ENCODE measurements at places on chromosomes 3 and 15.

- peak; percentile 23 for DNase-seq
Observed at GRCh38 chr3:63864008-63864964, 619 bp downstream of the ATXN7 start.

GRCh38 chr3:129543999-129544398, 1.0 kb downstream of the H1-8 start:
- DNase-seq = no peak

DNA sequence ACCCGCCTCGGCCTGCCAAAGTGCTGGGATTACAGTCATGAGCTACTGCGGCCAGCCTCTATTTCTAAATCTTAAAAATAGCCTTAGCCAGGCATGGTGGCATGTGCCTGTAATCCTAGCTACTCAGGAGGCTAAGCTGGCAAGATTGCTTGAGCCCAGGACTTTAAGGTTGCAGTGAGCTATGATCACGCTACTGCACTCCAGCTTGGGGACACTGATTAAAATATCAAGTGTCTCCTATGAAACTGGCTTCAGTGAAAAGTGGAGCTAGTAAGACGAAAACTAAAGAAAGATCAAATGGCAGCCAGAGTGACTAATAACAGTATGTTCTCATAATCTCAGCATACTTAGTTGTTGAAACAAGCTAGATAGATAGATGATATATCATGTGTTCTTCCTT, 112.5 kb downstream of the STT3B start:
- DNase-seq = no peak

- DNase-seq = no peak
Observed at GRCh38 chr3:156307704-156308103, 187.3 kb downstream of the KCNAB1 start.

DNA sequence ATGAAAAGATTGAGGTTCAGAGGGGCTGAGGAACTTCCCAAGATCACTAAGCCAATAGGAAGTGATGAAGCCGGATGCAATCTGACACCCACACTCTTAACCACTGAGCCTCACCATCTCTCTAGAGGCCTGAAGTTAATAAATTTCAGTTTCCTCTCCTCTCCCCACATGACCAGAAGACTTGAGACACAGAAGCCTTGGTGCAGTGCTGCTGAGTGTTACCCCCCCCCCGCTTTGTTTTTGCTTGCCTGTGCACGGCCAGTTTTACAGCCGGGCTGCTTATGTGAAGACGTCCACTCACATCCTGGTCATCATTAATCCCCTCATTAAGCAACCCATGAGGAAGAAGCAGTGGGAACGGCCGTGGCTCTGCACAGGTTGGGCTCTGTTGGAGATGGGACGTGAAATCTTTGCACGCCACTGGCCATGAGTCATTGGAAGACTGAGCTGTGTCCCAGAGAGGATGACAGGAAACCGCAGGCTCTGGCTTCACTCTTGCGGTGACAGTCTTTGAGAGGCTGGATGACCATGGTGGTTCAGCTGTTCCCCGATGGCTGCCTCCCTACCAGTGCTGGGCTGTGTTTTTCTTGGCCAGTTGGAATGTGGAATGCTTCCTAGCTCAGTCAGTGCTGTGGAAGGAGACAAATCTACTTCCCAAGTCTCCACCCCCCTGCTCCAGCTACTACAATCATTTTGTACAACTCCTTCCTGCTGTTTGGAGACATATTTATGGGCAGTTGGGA, 232.6 kb upstream of the LRTM1 start:
- DNase-seq = peak; percentile 97

DNA sequence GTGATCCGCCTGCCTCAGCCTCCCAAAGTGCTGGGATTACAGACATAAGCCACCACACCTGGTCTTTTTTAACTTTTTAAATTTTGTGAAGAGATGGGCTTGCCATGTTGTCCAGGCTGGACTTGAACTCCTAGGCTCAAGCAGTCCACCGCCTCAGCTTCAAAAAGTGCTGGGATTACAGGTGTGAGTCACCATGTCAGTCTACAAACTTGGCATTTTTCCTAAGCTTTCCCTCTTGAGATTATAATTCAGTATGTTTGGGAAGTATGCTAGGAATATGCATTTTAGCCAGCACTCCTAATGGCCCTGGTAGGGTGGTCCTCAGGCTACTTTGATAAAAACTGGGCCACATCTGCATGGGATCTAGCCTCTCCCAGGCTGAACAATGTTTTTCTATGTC, 4.4 kb downstream of the WDR73 start:
- no peak for DNase-seq

GRCh38 chr3:44019736-44020135, 221.9 kb upstream of the TOPAZ1 start:
- DNase-seq = no peak

DNA sequence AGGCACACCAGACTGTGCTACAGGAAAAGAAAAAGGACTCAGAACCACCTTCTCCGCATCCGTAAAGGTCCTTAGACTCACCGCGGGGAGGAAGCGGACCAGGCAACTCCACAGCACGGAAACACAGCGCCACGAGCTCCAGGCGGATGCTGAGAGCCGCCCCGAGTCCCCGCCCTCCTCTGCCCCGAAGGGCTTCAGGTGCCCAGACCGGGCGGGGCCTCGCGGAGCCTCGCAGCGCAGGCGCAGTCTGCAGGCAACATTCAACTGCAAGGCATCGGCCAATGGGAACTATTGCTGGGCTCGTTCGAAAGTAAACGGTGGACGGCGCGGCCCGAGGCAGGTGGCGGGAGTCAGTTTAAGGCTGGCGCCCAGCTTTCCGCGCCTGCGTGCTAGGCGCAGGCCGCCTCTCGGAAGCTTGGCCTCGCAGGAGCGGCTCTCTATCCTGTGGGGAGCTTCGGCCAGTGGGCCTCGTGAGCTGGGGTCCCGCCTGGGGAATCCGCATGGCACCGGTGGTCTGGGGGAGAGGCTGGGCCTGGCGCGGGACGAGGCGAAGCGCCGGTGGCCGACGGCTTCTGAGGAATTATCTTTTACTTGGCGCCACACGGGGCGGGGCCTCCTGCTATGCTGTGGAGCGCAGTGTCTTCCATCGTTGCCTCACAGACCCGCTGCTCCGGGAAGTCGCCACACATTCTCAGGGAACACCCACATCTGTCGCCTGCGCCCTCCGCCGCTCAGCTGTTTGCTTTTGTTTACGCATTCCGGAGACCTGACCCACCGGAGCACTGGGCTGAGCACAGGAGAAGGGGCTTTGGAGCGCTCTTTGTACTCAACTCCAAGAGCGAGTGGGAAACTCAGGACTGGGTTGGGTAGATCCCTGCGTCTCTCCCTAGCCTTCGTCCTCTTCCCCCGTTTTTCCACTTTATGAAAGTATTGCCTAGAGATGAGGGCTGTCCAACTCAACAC, at the start of gene TRIM59:
TSS of gene TRIM59 (minus strand) at position 151 of the 963 bp plus-strand sequence. CDS start 10,603 bp downstream, outside the sequence.
- peak; percentile 98 for DNase-seq

- DNase-seq = no peak
Observed at GRCh38 chr3:161310649-161311423, 60.5 kb downstream of the SPTSSB start.

- no peak for DNase-seq
Observed at GRCh38 chr3:63943678-63944077, 31.5 kb upstream of the SCAANT1 start.

- peak; percentile 52 for DNase-seq
Observed at GRCh38 chr3:183185696-183186095, 23.2 kb upstream of the LAMP3 start.

GRCh38 chr3:123202451-123202850, 708 bp downstream of the SEC22A start:
- no peak for DNase-seq

- DNase-seq = no peak
Observed at GRCh38 chr3:149095487-149095886, 9.2 kb upstream of the HLTF start.

DNA sequence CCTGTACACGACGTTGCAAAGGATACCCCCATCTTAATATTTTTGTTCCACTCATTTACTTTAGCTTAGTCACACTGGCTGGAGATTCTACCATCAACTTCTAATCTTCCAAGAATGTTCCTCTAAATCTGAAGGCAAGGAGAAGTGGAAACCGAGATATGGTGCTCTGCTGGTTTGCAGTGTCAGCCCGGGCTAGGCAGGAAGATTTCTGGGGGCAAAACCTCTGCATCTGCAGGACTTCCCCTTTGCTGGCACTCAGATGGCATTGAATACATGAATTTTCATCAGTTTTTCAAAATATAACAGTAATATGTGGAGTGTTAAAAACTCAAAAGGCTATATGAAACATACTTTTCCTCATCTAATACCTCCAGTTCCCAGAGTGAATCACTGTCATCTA, 240.4 kb downstream of the RPLP1 start:
- DNase-seq = no peak

- DNase-seq = no peak
Observed at GRCh38 chr15:101391431-101391830, 96.4 kb upstream of the SNRPA1 start.

DNA sequence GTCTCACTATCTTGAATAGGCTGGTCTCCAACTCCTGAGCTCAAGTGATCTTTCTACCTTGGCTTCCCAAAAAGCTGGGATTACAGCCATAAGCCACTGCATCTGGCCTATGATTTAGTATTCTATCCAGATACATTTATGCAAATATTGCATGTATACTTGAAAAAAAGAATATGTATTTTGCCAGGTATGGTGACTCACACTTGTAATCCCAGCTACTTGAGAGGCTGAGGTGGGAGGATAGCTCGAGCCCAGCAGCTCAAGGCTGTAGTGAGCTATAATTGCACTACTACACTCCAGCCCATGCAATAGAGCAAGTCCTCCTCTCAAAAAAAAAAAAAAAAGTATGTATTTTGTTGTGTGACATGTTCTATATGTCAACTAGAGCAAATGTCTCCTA, 54.4 kb downstream of the SLC15A2 start:
- DNase-seq = no peak

- DNase-seq = no peak
Observed at GRCh38 chr3:38964646-38965045, 87.1 kb downstream of the SCN11A start.

GRCh38 chr15:67184208-67184925, 70.1 kb downstream of the AAGAB start:
- DNase-seq = no peak

- no peak for DNase-seq
Observed at GRCh38 chr3:171700653-171701052, 109.6 kb downstream of the PLD1 start.

GRCh38 chr3:106068795-106069194, 200.0 kb upstream of the CBLB start:
- no peak for DNase-seq

GRCh38 chr3:23987356-23987755, 42.3 kb downstream of the NR1D2 start:
- no peak for DNase-seq

DNA sequence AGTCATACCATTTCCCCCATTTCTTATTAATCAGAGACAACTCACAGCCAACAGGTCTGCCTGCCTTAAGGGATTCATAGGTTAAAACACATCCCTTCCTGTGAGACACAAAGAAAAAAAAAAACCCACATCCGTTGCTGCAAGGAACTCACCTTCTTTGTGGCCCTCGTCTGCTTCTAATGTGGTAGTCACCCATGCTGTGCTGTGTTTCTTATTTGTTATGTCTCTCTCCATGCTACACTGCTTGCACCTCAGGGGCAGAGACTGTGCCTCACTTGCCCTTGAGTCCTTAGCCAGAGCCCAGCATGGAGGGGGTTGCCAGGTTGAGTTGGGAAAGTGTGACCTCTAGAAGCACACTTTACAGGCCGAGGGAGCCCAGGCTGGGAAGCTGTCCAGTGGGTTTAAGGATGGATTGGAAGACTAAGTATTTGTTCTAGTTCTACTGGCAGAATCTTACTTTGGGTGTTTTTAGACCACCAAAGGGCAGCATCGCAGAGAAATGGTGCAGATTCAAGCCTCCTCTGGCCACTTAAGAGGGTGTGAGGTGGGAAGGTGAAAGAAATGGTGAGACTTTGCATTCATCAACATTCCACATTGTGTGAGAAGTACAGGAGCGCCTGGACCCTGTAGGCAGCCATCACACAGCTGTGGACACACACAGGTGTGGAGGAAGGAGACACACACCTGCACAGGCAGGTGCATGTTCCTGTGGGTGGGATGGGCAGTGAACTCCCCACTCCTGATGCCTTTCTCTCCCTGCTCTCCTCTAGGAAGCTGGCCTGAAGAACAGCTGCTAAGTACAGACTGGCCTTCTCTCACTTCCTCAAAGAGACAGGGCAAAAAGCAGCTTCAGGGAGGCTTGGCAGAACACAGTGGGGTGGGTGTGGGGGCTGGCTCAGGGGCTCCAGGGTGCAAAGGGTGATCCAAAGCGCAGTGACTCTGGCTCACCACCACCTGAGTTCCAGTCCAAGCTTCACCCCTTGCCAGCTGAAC, 48.8 kb downstream of the GLB1 start:
- DNase-seq = no peak

- DNase-seq = no peak
Observed at GRCh38 chr3:127889461-127889863, 25.6 kb upstream of the KBTBD12 start.

GRCh38 chr15:67225336-67225735, 29.1 kb downstream of the AAGAB start:
- no peak for DNase-seq

DNA sequence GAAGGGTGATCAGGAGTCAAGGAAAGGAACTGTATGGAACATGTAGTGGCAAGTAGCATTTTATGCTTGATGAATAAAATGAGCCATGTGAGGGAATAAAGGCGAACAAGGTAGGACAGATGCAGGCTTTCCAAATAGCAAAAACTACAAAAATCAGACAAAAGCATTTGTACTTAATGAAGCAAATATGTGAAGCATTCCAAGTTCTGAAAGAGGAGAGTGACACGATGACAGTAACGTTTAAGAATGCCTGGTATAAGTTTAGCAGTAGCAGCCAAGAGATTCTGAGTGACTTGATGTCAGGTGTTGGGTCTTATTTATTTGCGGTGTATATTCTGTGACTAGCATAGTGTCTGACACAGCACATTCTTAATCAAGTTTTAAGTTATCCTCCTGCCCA, 408.2 kb upstream of the RASGRP1 start:
- DNase-seq = no peak

DNA sequence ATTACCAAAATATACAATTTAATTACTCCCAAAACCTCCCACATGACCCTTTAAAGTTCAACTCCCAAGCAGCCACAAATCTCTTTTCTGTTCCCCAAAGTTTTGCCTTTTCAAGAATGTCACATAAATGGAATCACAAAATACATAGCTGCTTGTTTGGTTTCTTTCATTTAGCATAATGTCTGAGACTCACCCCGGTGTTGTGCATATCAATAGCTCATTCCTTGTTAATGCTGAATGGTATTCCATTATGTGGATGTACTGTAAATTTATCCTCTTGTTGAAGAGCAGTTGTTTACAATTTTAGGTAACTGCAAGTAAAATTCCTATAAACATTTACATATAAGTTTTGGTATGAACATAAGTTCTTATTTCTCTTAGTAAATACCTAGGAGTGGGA, 15.5 kb downstream of the NAA50 start:
- no peak for DNase-seq
